T-helper 2 cell treated with Interferon-gamma antibody and Interleukin-4, amounts not matched to agents 100 ng/mL and 5 ng/mL, for 36 hours (primary cell): ENCODE measurements at places on chromosomes 2 and 18. TPM values are rescaled to one million over a fixed set of nuclear protein-coding genes. Genes with fewer than 3 reads are reported as not detected.

TAF4B gene
- 10.1 and 10.4 TPM in 2 replicates for total RNA-seq

MDH1B gene
- 0.09 and 0.32 TPM in 2 replicates for total RNA-seq

FAM110C gene
- total RNA-seq, result 3.2 and 3.3 TPM in 2 replicates

MGAT5 gene
- total RNA-seq, result 18.6 and 20.5 TPM in 2 replicates

TEX44 gene
- not detected in 2 replicates for total RNA-seq

NEU4 gene
- total RNA-seq, result 0.27 and 0.64 TPM in 2 replicates

IL1RN gene
- total RNA-seq, result 0.70 TPM in 2 replicates

ALLC gene
- not detected in 2 replicates for total RNA-seq

AGXT gene
- total RNA-seq, result not detected in 2 replicates

GPR35 gene
- total RNA-seq, result 14.9 and 16.3 TPM in 2 replicates

MPPE1 gene
- 55.0 and 58.5 TPM in 2 replicates for total RNA-seq

CCDC102B gene
- total RNA-seq, result 1.7 and 2.4 TPM in 2 replicates

CDH7 gene
- not detected in 2 replicates for total RNA-seq

SKOR2 gene
- total RNA-seq, result not detected in 2 replicates

GLS gene
- 159 and 173 TPM in 2 replicates for total RNA-seq

KIAA2012 gene
- not detected in 2 replicates for total RNA-seq

FAM98A gene
- total RNA-seq, result 38.6 and 42.9 TPM in 2 replicates

FZD7 gene
- 0.23 TPM in 2 replicates for total RNA-seq

EVX2 gene
- total RNA-seq, result not detected in 2 replicates

GRB14 gene
- not detected in 2 replicates for total RNA-seq

IL36G gene
- not detected in 2 replicates for total RNA-seq

TSPYL6 gene
- not detected in 2 replicates for total RNA-seq

IL1R1 gene
- 0.05 and 0.11 TPM in 2 replicates for total RNA-seq

NT5C1B gene
- not detected in 2 replicates for total RNA-seq

SLC35G4 gene
- not detected in 2 replicates for total RNA-seq

DPP4 gene
- 137 and 138 TPM in 2 replicates for total RNA-seq

DCDC2C gene
- total RNA-seq, result not detected in 2 replicates

DYNAP gene
- total RNA-seq, result not detected in 2 replicates

SNED1 gene
- 29.1 and 29.8 TPM in 2 replicates for total RNA-seq

LOXHD1 gene
- total RNA-seq, result not detected in 2 replicates

TPO gene
- 1.2 and 1.8 TPM in 2 replicates for total RNA-seq

ZAP70 gene
- total RNA-seq, result 283 and 294 TPM in 2 replicates

CRYGC gene
- not detected in 2 replicates for total RNA-seq

TRABD2A gene
- 64.9 and 67.5 TPM in 2 replicates for total RNA-seq

RASGRP3 gene
- 5.2 and 7.1 TPM in 2 replicates for total RNA-seq

XDH gene
- total RNA-seq, result 0.30 and 0.50 TPM in 2 replicates

C1GALT1C1L gene
- 0.14 and 0.25 TPM in 2 replicates for total RNA-seq

CRIM1 gene
- total RNA-seq, result 3.1 and 4.3 TPM in 2 replicates

ERCC3 gene
- 55.7 and 58.6 TPM in 2 replicates for total RNA-seq

DNPEP gene
- total RNA-seq, result 67.6 and 80.2 TPM in 2 replicates

PPIL3 gene
- total RNA-seq, result 43.7 and 48.6 TPM in 2 replicates

MYO7B gene
- 1.6 and 1.7 TPM in 2 replicates for total RNA-seq

NOL4 gene
- not detected in 2 replicates for total RNA-seq

MERTK gene
- total RNA-seq, result 0.09 and 0.27 TPM in 2 replicates

PLEKHH2 gene
- total RNA-seq, result 2.3 and 3.2 TPM in 2 replicates

CHRNG gene
- not detected in 2 replicates for total RNA-seq

ZNF521 gene
- not detected in 2 replicates for total RNA-seq

CDH19 gene
- total RNA-seq, result not detected in 2 replicates

TM4SF20 gene
- not detected in 2 replicates for total RNA-seq

CD8B2 gene
- total RNA-seq, result 0.11 TPM in 1 of 2 replicates, not detected in the other

ADD2 gene
- total RNA-seq, result 3.4 and 4.0 TPM in 2 replicates

LIMS4 gene
- 0.20 and 0.25 TPM in 2 replicates for total RNA-seq

PROKR1 gene
- total RNA-seq, result not detected in 2 replicates

TUBA3E gene
- not detected in 2 replicates for total RNA-seq

KCNIP3 gene
- total RNA-seq, result not detected in 2 replicates
